ENCODE measurements at places on chromosomes 13 and 19. TPM values are rescaled to one million over a fixed set of nuclear protein-coding genes. Genes with fewer than 3 reads are reported as not detected.

CEACAM20 gene
- total RNA-seq = not detected

- DNase-seq = no peak
Observed at GRCh38 chr13:75013818-75014217, 468.2 kb downstream of the TBC1D4 start.

GRCh38 chr13:77579959-77580358, 44.5 kb downstream of the SCEL start:
- no peak for DNase-seq

NXNL1 gene
- total RNA-seq = not detected

GRCh38 chr19:472005-472858, 11.4 kb upstream of the SHC2 start:
- no peak for DNase-seq

DNA sequence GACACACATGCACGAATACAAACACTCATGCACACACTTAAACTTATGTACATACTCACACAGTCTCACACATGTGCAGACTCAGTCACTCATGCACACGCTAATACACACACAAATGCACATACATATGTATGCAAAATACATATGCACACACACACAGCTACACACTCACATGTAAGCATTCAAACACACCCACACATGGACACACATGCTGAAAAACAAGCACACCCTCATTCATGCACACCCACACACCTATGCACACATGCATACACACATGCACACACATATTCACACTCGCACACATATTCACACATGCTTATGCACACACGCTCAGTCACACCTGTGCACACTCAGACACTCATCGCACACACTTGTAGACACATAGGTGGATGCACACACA, 9.3 kb downstream of the MUC16 start:
- DNase-seq = no peak

- no peak for DNase-seq
Observed at GRCh38 chr19:2997720-2998119, 20.4 kb downstream of the TLE6 start.

DNA sequence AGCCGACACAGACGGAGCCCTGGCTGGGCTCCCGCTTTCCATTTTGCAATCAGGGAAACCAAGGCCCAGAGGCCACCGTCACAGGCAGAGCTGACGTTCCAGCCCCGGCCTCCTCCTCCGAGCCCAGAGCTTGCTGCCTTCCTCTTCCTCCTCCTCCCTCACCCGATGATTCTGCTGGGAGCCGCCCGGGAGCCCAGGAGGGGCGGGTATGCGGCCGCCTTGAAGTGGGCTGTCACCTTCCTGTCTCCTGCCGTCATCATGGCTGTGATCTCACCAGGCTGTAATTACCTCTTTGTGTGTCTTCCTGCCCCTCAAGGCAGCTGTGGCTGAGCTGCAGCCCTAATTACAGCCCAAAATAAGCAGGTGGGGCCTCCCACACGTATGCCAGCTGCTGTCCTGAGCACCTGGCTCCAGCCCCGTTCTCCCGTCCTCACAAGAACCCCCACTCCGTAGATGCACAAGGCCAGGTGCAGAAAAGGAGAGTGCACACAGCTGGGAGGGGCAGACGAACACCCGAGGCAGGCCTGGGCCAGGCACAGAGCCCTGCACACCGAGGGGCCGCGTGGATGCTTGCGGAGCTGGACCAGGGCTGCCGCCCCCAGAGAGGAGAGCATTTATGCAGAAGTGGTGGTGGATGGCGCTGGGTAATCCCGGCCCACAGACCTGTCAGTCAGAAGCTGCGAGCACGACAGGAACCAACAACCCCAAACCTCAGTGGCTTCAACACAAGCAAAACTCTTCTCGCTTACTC, 4.0 kb downstream of the TPGS1 start:
- DNase-seq = no peak

MEIS3 gene
- total RNA-seq = 11.5 TPM

DNA sequence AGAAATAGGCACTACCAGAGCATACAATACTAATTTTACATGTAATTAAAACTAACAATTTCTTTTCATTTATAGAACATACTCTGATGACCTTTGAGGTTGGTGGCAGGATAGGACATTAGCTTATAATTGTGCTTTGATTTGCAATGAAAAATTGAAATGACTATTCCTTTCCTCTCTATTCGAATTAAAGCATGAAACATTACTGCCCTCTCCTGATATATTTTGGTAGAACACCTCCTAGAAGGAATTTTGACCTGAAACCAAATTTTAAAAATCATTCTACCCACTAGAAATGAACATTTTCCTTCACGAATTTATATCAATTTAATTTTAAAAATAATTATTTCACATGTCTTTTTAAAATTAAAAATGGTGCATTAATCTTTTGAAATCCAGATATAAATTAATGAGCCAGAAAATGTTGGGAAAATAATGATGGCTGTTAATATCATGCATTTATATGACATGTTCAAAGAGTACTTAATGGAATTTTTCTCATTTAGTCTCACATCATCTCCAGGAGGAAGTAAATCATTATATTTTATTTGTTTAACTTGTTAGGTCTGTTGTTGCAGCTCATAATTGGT, 556.3 kb upstream of the ARGLU1 start:
- no peak for DNase-seq

Data from thoracic aorta (tissue), 2 donors.